ENCODE measurements at places on chromosomes 1 and 21.

DNA sequence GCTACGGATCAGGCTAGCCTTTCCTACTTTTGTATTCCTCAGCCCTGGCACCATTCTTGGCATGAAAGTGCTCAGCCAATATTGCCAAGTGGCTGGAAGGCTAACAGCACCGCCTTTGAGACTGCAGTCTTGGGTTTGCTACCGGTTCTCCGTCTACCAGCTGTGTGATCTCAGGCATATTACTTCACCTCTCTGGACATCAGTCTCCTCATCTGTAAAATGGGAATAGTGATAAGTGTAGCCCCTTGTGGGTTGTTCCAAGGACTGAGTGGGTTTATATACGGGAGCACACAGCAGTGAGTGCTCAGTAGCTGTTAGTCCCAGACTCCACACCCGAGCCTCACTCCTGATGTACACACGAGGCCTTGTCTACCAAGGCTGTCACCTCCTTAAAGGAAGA, 13.7 kb downstream of the TFAP2E start:
- no peak for DNase-seq

DNA sequence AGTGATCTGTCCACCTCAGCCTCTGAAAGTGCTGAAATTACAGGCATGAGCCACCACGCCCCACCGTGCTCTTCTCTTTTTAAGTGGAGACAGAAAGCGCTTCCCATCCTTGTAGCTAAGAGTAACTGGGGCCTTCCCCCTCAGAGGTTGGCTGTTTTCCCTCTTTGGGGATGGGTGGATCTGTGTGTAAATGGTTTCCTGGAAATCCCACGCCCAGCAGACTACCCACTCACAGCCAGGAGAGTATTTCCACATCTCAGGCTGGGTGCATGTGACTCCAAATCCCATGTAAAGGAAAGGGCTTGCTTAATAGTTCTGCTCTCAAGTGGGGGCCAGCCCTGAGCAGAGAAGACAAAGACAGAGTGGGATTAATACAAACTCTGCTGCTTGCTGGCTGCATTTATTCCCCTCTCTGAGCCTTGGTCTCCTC, 19.6 kb upstream of the TCEA3 start:
- DNase-seq = peak; percentile 62

DNA sequence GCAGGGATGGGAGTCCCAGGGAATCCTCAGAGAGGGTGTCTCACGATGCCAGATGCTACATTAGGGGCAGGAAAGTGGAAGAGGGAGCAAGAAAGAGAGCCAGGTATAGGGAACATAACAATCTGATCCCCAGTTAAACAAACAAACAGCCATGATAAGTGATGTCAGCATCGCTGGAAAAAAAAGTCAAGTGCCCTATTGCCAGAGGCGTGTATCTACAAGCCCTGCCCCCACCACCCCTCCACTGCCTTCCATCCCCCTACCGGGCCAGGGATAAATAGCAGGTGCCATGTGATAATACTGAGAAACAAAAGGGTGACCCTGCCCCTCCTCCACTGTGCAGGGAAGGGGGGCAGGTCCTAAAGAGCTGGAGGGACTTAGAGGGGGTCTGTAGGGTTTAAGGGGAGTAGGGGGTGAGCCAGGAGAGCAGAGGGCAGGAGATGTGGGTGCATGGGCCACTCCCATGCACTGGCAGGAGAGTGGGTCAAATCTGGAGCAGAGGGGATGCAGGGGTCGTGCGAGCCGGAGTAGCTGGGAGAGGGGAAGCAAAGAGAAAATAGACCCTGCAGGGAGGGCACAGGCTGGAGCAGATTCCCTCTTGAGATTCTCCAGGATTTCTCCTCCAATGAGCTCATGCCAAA, 3.4 kb downstream of the SLC26A9 start:
- no peak for DNase-seq

- no peak for DNase-seq
Measured at GRCh38 chr1:162007466-162007865, 16.2 kb downstream of the OLFML2B start.
